Occipital lobe (tissue), 3 donors: ENCODE measurements at places on chromosomes 3 and 15.

DNA sequence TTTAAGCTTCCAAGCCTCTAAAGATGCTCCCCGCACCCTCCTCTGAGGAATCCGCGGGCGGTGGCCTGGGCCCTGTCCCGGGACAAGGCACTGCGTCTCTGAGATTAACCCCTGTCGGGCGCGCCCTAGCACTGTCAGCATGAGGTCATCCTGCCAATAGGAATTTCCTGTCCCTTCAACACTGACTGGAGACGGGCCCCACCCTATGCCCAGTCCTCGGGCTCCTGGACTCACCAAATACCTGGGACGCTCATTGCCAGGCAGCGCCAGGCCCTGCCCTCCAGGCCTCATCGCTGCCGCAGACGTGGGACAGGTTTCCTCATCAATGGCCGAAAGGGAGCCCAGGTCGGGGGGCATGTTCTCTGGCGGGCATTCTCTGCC is 67.6 kb upstream of the SH3GL3 start:
- no peak for DNase-seq

GRCh38 chr3:9037144-9037711 is 74.0 kb upstream of the RAD18 start:
- DNase-seq = no peak

DNA sequence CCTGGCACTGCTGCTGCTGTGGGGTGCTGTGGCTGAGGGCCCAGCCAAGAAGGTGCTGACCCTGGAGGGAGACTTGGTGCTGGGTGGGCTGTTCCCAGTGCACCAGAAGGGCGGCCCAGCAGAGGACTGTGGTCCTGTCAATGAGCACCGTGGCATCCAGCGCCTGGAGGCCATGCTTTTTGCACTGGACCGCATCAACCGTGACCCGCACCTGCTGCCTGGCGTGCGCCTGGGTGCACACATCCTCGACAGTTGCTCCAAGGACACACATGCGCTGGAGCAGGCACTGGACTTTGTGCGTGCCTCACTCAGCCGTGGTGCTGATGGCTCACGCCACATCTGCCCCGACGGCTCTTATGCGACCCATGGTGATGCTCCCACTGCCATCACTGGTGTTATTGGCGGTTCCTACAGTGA is 2.1 kb downstream of the GRM2 start:
- no peak for DNase-seq

DNA sequence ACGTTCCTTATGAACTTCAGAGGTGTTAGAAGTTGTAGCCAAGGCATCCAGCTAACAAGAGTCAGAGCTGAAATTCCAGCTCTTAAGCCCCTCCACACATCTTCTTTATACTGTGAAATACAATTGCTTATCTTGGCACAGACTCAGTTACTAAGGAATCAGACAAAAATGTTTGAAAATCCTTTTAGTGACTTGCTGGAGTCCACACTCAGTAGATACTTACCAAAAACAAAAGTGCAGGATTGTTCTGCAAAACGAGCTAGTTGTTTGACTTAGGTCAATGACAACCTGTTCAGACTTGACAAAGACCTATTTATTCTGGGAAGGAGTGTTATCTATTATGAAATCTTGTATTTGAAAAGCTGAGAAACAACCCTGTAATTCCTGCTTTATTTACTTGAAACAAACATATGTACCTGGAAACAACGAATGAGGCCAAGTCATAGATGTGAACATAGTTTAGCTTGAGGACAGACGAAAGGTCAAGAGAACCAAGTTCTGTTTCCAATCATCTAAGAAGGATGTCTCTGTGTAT is 38.5 kb downstream of the B3GNT5 start:
- DNase-seq = no peak

DNA sequence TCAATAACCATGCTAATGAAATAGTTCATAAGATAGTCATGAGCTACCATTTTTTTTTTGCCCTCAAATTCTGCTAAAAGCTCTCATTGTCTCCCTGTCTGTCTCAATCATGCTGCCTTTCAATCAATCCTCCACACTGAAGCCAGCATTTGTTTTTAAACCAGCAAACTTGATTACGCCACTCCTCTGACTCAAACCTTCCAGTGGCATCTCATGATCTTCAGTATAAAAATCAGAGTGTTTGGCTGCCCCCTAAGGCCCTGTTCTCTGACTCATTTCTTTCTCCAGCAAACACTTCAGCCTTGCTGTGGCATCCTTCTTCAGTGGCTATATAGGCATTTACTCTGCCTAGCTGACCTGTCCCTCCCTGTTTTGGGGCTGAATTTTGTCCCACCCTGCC is 36.0 kb upstream of the EOMES start:
- no peak for DNase-seq

GRCh38 chr15:39513936-39514335 is 66.9 kb upstream of the THBS1 start:
- no peak for DNase-seq

DNA sequence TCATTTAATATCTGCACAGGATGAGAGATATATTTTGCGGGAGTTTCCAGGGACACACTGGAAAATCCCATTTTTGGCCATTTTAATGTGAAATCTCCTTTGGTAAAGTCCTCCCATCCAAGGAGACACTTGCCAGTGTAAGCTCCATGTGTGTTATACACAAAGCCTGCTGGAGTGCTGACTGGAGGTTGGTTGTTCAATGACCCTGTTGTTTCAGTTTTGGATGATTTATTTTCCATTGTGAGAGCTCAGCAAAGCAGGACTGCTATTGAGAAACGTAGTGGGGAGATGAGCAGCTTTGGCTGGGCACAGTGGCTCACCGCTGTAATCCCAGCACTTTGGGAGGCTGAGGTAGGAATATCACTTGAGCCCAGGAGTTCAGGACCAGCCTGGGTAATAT is 127.7 kb downstream of the NUP210 start:
- DNase-seq = no peak

GRCh38 chr3:96776818-96777217 is 37.6 kb upstream of the EPHA6 start:
- no peak for DNase-seq

DNA sequence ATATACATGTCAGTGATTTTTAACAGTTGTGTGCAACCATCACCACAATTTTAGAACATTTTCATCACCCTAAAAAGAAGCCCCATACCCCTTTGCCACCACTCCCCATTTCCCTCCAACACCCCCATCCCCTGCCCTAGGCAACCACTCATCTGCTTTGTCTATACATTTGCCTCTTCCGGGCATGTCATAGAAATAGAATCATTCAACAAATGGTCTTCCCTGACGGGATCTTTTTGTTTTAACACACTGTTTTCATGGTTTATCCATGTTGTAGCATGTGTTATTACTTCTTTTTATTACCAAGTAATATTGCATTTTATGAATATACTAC is 4.0 kb downstream of the VILL start:
- no peak for DNase-seq

DNA sequence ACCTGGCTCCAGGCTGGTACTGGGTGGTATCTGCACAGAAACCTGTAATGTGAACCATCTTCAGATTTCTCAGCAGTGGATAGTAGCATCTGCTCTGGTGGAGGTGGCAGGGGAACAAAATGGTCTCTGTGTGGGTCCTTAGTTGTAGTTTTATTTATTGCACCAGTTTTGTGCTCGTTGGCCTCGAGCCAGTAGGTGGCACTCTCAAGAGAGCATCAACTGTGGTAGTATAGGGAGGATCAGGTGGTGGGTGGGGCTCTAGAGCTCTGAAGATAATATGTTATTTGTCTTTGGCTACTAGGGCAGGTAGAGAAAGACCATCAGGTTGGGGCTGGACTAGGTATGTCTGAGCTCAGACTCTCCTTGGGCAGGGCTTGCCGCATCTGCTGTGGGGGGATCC is 254.0 kb upstream of the GPR149 start:
- no peak for DNase-seq

DNA sequence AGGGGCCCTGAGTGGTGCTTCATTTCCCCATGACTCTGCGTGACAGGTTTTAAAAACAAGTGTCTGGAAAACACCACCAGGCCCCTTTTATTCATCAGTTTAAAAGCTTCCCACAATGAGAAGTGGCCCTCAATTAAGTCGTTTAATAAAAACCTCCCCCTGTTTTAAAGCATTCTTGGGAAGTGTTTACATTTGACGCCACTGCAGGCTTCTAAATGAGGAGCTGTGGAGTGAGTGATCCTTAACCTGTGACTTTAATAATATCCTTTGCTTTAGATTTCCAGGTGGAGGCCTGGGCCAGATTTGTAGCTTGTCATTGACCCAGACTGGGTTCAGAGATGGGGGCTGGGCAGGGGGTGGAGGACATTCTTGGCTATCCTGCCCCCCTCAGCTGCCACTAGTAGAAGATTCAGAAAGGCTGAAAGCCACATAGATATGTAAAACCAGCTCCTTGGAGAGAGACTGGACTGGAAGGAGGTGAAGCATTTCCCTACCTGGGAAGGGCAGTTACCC is 11.3 kb downstream of the CGNL1 start:
- no peak for DNase-seq

DNA sequence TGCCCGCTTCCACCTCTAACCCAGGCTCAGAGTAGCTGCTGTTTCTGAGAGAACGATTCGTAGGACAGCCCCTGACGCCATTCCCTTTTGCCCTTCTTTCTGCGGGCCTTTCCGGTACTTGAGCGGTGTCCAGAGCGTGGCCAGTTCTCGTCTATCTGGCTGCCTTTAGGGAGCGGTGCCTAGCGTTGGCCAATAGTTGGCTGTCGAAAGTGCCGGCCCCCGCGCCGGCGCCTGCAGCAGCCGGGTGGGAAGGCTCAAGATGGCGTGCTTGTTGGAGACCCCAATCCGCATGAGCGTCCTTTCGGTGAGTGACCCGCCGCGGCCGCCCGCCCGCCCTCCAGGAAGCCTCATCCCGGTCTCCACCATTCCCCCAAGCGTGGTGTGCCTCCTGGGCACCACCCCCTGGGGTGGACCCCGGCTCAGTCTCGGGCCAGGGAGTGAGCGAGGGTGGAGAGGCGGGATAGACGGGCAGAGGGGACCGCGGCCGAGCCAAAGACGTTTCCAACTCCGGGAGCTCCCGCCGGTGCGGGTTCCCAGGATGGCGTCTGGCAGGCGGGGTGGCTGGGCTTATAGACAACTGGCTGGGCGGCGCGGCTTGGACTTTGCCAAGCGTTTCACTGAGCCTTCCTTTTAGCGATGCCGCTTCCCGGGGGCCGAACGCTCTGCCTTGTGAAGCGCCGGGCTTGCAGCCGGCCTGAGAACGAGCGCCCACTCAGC is at the start of gene ARMC8:
Gene ARMC8 (plus strand): TSS at position 6 of the 717 bp plus-strand sequence. CDS start 254 bp downstream, at position 260.
- peak; percentile 90 for DNase-seq

- no peak for DNase-seq
Observed at GRCh38 chr15:42033214-42033873, 12.5 kb upstream of the PLA2G4E start.
